ENCODE measurements at places on chromosomes 6 and 20.

DNA sequence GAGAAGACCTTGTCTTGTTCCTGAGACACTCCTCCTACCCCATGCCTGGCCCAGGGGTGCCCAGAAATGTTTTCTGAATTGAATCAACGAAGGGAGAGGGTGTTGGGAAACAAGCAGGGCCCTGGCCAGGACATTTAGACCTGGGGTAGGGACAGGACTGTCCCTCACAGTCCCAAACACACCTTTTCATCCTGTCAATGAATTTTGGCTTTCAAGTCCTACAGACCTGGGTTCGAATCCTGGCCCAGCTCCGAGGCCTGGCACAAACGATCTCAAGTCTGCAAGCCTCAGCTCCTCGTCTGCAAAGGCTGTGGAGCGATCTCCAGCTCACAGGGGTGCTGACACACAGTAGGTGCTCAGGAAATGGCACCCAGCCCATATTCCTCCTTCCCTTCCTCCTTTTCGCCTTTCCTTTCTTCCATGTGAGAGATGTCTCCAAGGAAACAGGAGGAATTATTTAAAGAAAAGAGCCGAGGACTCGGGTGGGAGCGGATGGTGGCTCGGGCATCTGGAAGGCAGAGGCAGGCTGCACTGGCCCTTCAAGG, 7.3 kb upstream of the DLGAP4 start:
- DNase-seq: no peak

DNA sequence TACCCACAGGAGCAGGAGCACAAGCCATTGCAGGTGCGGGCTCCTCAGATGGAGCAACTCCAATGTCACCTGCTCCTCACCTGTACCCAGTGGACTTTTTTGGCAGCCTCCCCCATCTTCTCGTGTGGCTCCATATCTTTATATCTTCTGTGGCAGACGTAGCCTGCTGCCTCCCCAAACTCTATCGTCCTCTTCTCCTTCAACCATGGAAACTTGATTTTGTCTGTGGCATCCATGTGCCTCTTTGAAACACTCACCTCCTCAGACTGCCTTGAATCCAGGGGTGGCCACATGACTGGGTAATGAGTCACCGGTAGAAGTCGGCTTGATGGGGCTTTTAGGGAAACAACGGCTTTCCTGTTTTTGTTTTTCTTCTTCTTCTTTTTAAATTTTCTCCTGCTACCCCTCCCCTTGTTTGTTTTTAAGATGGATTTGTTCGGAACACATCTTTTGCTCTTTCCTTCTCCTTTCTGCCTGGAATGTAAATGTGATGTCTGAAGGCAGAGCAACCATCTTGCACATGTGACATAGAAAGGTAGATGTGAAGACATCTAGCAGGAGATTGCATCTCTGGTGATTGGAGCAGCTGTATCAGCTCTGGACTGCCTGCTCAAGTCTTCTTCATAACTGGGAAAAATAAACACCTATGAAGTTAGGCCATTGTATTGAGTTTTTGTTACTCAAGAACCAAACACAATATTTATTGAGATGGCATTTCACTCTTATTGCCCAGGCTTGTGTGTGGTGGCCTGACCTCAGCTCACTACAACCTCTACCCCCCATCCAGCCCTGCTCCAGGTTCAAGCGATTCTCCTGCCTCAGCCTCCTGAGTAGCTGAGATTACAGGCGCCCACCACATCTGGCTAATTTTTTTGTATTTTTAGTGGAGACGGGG, 69.9 kb upstream of the DDR1 start:
- DNase-seq: peak; percentile 92

- no peak for DNase-seq
Observed at GRCh38 chr6:43264599-43265145, 21.4 kb downstream of the TTBK1 start.

GRCh38 chr6:147852772-147853171, 344.3 kb downstream of the SAMD5 start:
- peak; percentile 33 for DNase-seq

- DNase-seq: no peak
Observed at GRCh38 chr6:26225848-26226578, 138.8 kb downstream of the HFE start.

DNA sequence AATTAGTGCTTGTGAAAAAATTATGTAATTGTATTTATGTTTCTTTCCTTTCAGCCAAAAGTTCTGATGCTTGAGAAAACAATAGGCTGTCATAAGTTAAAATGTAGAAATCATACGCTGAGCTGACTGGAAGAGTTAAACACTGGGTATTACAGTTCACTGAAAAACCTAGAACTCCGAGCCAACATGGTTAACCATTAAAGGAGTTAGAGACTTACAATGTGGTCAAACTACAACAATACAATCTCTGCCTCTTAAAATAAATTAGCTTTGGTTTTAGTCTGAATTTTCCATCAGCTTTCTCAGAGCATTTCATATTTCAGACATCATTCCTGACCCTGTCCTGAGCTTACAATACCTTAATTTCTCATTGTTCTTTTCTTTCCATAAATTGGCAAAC, 91.0 kb downstream of the COL12A1 start:
- no peak for DNase-seq

DNA sequence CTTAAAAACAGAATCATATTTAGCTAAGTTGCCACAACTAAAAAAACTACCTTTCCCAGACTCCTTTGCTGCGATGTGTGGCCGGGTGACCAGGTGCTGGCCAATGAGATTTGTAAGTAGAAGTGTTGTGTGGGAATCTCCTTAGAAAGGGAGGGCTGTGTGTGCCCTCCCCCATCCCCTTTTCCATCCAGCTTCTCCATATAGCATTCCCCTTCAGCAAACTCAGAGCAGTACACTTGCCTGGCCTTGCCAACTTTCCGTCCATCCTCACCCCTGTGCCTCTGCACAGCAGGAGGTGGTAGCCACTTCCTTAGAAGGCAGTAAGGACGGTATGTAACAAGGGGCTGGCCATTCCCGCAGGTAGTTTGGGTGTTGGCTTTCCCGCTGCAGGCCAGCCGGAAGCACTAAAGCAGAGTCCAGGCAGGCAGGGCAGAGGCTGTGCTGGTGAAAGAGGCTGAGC, 22.3 kb upstream of the KCNK16 start:
- no peak for DNase-seq

DNA sequence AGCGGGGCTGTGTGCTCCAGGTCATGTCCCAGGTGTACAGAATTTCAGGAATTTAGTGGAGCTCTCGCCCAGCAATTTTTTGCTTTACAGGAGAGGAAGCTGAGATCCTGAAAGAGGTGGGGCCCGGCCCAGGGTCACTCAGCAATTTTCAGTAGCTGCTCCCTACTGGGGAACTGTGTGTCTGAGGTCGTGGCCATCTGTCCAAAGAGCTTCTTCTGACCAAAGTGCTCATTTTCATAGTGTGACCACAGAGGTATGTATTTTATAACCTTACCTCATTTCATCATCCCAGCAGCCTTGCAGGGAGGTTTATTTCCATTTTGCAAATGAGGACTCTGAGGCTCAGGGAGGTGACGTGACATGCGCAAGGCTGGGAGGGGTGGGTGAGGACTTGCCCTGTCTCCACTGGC, 46.3 kb downstream of the FAM209B start:
- DNase-seq: no peak

- no peak for DNase-seq
Observed at GRCh38 chr6:131883016-131883415, 68.2 kb downstream of the CCN2 start.

- DNase-seq: no peak
Observed at GRCh38 chr6:124872361-124873065, 89.7 kb upstream of the RNF217 start.

DNA sequence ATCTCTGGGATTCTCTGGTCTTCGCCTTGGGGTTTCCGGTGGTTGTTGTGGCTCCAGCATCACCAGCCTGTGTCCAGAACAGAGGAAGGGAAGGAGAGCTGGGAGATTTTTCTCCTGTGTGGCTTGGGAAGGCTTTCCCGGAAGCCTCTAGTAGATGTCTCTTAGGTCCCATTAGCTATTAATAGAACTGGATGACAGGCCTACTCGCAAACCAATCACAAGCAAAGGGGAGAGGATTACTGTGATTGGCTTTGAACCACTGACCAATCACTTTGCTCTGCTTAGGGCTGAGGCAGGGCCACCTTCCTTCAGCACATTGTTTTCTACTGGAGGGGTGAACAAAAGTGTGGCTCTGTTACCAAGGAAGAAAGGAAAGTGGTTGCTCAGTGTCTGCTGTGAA, 203.4 kb upstream of the SULF2 start:
- DNase-seq: no peak

- peak; percentile 12 for DNase-seq
Observed at GRCh38 chr20:4234128-4234527, 218.8 kb upstream of the RNF24 start.

DNA sequence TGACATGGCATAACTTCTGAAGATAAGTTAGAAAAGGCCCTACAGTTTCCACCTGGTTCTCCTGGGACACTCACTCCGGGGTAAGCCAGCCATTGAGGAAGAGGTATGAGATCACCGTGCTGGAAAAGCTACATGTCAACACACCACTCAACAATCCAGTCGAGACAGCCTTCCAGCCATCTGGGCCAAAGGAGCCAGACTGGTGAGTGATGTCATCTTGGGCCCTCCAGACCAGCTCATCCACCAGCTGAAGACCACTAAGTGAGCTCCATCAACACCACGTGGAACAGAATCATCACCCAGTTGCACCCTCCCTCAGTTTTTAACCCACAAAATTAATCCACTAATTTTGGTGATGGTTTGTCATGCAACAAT, 32.3 kb upstream of the RSPO4 start:
- no peak for DNase-seq

DNA sequence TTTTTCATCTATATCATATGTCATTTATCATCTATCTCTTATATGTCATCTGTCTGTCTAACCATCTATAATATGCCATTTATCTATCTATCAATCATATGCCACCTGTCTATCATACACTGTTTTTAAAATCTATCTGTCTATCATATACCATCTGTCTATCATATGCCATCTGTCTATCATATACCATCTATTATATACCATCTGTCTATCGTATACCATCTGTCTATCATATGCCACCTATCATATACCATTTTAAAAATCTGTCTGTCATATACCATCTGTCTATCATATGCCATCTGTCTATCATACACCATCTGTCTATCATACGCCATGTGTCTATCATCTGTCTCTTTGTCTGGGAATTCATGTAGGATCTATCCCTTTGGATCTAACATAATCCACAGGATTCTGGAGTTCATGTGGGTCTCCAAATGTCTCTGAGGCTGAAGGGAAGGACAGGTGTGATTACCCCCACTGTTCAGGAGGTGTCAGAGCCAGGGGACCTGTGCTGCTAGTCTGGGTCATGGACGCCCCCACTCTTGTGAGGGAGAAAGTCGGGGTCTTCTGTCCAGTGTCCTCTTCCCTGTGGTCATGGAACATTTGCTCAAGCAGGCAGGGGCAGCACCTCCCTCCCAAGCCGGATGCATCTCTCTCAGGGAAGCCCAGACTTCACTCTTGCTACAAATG, 36.9 kb upstream of the FRMD1 start:
- DNase-seq: no peak

DNA sequence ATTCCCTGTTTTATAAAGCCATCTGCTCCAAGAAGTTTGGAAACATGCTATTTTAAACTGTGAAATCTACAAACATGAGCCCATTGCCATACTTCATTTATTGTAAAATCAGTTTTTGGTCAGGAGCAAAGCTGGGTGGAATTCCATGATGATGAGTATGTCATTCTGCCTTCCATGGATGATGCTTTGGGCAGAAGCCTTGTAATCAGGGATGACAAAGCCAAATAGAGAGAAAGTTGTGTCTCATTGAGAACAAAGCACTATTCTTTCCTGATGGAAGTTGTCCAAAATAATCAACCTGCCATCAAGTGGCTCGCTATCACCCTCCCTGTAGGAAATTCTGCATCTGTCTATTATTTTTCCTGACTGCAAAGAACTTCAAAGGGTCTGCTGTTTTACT, 313.0 kb upstream of the DEFB112 start:
- DNase-seq: no peak

DNA sequence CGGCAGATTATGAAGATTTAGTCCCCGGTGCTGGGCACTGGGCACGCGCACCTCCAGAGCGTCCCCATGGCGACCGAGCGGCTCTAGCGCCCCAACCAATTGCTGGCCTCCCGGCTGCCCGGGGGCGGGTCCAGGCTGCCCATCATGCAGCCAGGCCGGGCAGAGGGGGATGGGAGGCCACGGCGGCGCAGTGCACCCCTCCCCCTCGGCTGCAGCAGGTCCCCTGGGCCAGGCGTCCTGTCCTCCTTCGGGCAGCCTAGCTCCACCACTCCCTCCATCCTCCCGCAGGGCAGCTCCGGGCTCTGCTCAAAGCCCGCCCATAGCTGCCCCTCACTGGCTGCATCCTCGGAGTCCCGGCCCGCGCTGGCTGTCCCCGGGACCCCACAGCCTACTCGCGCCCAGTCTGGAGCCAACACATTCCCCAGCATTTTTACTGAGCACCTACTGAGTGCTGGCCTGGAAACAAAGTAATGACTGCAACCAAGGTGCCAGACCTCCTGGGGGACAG, 99.4 kb downstream of the ASXL1 start:
- peak; percentile 39 for DNase-seq

DNA sequence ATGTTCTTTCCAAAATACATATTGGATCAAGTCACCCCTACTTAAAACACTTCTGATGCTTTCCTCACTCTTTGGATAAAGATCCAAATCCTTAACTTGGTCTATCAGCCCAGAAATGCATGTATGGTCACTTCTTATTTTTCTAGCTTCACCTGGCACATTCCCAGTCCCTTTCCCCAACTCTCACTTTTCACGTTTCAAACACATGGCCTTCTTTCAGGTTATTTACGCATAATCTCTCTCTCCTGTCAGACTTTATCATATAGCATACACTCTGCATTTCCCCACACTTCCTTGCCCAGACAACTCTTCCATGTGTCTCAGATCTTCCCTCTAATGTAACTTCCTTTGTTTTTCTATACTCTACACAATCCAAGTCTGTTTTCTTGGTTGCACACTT, 12.8 kb downstream of the PHIP start:
- DNase-seq: peak; percentile 49

DNA sequence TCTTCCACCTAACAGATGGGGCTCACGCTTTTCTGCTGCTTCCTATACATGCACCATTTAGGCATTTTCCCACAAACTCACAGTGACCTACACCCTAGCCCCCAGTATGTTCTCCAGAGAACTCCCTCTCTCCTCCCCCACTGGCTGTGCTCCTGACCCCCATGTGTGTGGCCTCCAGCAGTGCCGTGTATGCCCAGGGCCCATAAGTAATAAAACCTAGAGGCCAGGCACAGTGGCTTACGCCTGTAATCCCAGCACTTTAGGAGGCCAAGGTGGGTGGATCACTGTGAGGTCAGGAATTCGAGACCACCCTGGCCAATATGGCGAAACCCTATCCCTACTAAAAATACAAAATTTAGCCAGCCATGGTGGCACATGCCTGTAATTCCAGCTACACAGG, 54.7 kb upstream of the NXT1 start:
- no peak for DNase-seq
